CD4-positive, alpha-beta T cell treated with Interleukin-6 at 100 ng/mL for 8 hours (primary cell): ENCODE measurements at places on chromosomes 2 and 18.
A peak's percentile ranks its signal among the peaks of the same experiment; 100 is the strongest.

DNA sequence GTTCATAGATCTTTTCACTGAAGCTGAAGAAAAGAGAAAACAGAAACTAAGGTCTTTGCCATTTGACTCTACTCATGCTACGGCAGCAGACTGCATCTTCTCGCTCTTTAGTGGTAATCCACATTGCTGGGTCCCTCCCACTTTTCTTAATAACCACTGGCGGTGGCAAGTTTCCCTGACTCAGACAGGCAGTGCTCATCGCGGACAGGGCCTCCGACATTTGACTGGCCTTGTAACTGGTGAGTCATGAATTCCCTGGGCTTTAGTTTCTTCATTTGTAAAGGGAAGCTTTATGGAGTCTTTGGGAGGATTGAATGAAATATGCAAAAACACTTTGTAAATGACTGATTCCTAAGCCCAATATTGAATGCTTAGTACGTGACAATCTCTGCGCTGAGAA, 238.2 kb upstream of the RBBP8 start:
- DNase-seq: no peak

DNA sequence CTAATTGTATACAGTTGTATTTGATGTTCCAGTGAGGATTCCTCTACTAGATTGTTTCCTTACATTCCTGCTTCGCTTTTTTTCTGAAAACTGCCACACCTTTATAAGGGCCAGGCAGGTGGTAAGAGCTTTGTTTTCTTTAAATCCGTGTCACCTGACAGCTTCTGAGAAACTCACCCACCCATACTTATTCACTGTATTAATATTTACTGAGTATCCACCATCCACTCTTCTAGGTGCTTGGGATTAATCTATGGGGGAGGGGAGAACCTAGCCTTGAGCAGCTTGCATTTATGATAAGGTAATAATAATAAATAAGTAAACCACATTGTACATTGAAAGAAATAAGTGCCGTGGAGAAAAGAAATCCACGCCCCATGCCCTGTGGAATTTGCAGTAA, 174.7 kb upstream of the AGAP1 start:
- DNase-seq: no peak

DNA sequence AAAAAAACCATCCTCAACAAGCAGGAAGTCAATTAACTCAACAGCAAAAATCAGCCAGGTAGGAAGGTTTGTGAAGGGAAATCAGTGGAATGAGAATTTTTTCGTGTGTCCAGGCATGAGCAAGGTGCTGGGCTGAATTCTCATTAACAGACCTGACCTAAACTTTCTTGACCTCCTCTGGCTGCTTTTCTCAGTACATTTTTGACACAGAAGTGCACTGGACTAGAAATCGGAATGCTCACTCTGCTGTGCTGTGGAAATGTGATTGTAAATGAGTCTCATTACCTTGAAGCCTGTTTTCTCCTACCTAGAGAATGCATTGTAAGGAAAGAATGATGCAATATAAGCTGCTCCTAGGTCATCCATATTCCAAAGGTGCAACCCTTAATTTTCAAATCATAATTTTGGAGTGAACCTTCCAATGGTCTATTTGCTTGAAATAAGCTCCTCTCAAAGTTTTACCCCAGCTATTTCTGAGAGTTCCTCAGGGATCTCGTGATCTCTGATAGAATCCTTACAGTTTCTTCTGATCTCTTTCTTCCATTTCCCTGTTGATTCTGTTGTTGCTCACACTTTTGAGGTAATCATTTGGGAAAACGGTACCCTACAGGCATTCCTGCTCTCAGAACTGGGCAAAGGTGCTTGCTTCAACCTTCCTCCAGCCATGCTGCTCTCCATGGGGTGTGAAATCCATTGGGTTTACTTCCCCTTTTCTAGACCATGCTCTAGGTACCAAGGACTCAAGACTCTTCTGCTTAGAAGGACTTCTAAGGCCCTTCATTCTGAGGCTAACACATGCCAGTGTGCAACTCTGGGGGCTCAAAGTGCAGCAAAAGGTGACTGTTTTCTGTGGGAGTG, 104.9 kb upstream of the ITPRID2 start:
- DNase-seq: no peak

DNA sequence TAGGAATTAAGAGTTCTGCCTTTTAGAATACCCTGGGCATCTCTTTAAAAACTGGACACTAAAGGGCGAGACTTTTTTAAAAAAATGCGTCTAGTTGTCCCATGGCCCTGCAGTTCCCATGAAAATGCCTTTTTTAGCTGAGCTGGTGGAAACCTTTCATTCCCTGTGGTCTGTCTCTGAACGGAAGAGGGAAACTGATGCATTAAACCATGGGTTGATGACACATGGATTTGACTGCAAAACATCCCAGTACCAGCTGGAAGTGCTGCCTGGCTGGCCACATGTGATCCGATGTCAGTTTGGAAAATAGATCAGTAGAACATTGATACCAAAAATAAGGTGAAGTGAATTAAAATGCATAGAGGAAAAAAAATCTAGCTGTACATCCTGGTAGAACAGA, 129.2 kb downstream of the MYO1B start:
- no peak for DNase-seq

DNA sequence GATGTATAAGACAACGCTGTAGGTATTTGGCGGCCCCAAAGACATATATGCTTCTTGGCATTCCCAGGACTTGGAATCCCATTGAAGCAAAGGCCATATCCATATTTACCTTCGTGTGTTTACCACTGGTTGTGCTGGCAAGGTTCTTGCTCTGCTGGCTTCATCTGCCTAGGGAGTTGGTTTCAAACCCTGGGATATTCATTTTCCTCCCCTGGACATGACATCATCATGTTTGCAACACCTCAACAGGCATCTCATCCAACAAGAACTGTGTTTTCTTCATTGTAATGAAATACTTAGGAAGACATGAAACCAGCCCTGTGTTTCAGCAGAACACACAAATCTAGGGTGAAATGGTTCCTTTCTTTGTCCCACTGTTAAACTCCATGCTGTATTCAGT, 77.9 kb upstream of the PHLPP1 start:
- DNase-seq: no peak

DNA sequence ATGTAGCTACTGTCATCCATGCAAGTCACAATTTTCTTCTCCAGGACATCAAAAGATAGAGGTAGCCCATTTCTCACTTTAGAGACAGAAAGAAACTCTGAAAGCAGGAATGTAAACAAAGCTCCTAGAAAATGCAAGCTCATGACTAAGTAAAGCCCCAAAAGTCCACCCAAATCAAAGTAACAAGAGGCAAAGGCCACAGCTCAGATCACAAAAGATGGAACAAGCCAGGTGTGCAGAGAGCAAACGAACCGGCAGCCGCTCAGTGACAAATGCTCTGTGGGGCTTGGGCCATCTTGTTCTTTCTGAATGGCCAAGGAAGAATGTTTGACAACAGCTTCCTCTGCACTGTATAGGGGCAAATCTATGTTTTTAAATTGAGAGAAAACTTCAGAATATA, 201.0 kb downstream of the CYRIA start:
- no peak for DNase-seq

DNA sequence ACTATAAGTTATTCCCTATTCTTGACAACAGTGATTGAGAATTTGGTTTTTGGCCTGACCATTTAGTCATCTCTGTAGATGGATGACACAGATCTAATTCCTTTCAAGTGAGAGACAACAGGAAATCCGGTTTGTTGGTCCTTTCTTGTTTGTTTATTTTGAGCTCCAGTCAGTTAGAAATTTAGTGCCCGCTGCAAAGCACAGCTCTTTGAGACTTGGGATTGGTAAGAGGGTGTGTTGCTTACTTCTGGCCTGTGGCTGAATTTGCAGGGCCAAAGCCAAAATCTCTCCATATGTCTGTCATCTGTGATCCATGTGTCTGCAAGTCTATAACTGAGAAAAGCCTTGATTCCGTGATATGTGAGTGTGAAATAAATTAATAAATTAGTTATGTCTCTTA, 74.3 kb downstream of the BIN1 start:
- no peak for DNase-seq

- DNase-seq: no peak
Measured at GRCh38 chr2:174171686-174172445, 76.5 kb downstream of the OLA1 start.

- no peak for DNase-seq
Measured at GRCh38 chr2:210727549-210727948, 171.2 kb downstream of the CPS1 start.

DNA sequence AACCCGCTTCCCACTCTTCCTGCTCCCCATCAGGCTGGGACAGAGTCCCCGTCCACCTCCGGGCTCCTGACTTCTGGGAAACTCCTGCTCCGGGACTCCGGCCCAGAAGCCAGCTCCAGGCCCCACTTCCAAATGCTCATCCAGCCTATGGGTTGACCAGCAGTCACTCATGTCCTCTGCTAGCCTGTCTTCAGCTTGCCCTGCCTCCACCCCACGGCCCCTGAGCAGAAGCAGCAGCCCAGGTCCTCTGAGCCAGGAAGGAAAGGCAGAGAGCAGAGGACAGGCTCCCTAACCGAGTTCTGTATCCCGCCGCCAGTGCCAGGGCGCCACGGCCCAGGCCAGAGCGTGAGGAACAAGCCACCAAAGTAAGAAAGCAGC, 86.4 kb upstream of the ID2 start:
- DNase-seq: no peak

DNA sequence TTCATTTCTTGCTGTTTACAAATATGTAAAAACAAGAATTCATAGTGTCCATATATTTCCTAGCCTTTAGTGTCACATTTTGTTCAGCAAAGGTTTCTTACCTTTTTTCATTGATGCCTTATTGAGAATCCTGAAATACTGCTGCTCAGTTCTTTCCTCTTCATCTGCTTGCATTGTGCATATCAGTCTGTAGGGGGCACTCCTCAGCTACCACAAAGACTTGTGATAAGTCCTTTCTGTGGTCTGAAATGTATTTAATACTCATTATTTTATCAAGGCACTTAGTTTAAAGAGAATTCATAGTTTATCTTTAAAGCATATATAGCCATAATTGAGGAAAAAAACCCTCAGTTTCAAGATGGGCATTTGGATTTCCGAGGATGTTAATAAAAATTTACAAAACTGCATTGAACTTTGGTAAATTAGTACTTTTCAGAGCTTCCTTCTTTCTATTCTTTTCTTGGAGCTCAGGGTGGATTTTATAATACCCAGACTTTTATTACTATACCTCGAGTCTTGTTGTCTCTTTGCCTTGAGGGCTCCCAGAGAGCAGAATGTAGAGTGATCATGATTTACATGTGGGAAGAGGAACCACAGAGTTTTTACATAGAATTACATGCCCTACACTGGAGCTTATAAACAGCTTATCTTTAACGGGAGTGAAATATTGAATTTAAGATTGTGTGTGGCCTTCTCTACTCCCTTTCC, 570.1 kb downstream of the PLCL1 start:
- no peak for DNase-seq

- DNase-seq: no peak
Measured at GRCh38 chr2:19648583-19648982, 253.2 kb downstream of the TTC32 start.

DNA sequence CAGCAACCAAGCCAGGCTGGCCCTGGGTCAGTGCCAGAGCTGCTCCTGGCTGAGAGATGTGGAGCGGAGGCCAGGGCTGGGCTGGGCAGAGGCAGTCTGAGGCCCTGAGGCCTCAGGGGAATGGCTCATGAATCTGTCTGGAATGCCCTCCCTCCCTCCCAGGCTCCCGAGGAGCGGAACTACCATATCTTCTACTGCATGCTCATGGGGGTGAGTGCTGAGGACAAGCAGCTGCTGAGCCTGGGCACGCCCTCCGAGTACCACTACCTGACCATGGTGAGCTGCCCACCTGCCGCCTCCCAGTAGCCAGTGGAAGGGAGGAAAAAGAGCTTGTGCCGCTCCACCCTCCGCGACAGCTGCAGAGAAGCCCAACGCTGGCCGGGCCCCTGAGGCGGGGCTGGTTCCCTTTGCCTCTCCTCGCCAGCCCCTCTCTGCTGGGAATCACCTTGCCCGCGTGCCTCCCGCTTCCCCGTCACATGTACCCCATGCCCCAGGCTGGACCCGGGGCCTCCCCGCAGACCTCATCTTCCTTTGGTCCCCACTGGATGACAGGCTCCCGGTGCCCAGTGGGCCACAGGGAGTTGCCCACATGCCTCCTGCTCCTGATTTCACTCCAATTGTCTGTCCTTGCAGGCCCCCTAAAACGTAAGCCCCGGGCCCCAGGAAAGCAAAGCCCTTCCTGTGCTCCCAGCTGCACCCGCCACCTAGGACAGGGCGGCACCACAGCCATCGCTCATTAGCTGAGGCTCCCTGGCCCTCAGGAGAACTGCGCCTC, 41.1 kb downstream of the MYO7B start:
- no peak for DNase-seq

- DNase-seq: no peak
Measured at GRCh38 chr2:27270670-27271069, 4.6 kb upstream of the DNAJC5G start.

DNA sequence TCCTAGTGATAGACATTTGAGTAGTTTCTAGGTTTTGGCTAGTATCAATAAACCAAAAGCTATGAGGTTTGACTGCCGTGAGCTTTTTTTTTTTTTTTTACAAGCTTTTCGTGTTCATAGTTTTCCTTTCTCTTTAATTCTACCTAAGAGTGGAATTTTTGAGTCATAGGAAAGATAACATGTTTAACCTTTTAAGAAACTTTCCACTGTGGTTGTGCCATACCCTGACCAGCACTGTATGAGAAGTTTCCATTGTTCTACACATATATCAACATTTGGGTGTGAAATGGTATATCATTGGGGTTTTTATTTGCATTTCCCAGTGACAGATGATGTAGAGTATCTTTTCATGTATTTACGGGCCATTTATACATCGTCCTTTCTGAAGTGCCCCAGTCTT, 31.7 kb downstream of the UBE2F start:
- DNase-seq: peak; percentile 3

GRCh38 chr2:71932780-71933466, 214.7 kb downstream of the CYP26B1 start:
- no peak for DNase-seq
